ENCODE measurements at places on chromosomes 2 and 18.

- DNase-seq = no peak
Observed at GRCh38 chr2:193124815-193125214, 930.1 kb upstream of the TMEFF2 start.

DNA sequence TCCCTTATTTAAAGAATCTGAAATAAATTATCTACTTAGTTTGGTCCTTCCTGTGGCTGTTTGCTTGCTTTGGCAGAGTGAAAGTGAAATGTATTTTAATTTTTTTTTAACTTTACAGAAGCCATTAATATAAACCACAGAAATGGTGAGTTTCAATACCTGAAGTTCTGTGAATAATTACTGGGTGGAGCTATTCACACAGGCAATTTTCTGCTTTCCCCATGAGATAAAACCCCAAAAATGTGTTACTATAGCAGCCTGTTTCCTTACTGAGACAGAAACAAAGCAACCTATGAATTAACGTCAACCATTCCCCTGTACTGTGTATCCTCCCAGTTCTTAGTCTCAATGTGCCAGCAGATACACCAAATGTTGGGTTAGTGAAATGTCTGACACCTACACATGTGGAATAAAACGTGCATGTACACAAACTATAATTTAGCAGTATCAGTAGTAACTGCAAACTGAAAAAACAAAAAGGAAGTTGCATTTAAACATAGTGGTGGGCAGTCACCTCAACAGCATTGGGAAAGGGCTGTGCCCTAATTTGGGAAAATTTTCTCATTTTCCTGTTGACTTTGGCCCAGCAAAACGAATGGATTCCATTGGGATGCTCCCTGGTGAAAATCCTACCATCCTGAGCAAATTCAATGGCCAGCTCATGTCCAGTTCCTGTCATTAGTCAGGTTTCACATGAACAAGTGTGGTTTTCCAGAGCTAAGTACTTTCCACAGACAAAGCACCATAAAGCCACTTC, 73.1 kb upstream of the RMDN2 start:
- DNase-seq = no peak

GRCh38 chr2:195319112-195319460, 337.9 kb upstream of the SLC39A10 start:
- no peak for DNase-seq

GRCh38 chr2:41710944-41711343, 336.9 kb upstream of the PKDCC start:
- DNase-seq = no peak

DNA sequence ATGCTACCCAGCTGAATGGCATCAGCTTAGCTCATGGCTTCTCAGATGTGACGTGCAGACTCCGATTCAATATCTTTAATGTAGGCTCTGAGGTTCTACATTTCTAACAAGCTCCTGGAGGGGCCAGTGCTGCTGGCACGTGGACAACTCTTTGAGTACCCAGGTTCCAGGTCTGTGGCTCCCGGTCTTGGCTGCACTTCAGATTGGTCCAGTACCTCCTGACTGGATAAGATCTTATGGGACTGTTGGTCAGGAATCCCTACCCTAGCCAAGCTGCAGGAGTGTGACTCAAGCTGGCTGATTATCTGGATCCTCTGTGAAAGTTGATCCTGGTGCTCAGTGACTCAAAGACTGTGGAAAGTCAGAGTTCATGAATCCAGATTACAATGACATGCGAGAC, 222.1 kb downstream of the ANKRD30B start:
- no peak for DNase-seq

GRCh38 chr2:205511221-205511620, 171.1 kb upstream of the NRP2 start:
- DNase-seq = no peak

GRCh38 chr18:33556846-33557245, 21.2 kb upstream of the ASXL3 start:
- DNase-seq = no peak

DNA sequence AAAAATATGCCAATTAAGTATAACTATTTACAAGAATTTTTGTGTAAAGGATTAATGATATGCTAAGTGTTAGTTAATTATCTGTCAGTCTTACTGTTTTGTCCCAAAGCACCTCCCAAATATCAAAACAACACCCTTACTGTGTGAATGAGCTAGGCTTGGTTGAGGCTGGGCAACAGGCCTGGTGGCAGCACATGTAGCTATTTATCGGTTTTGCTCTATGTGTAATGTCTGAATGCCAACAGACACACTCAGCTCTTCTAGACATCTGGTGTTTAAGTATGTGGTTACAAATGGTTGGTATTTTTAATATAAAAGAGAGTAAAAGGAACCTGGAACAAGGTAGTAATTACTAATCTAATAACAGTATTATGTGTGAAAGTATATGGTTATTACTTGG, 175.3 kb downstream of the RAB3GAP1 start:
- no peak for DNase-seq

- no peak for DNase-seq
Observed at GRCh38 chr18:46297621-46298020, 193.4 kb downstream of the HAUS1 start.

DNA sequence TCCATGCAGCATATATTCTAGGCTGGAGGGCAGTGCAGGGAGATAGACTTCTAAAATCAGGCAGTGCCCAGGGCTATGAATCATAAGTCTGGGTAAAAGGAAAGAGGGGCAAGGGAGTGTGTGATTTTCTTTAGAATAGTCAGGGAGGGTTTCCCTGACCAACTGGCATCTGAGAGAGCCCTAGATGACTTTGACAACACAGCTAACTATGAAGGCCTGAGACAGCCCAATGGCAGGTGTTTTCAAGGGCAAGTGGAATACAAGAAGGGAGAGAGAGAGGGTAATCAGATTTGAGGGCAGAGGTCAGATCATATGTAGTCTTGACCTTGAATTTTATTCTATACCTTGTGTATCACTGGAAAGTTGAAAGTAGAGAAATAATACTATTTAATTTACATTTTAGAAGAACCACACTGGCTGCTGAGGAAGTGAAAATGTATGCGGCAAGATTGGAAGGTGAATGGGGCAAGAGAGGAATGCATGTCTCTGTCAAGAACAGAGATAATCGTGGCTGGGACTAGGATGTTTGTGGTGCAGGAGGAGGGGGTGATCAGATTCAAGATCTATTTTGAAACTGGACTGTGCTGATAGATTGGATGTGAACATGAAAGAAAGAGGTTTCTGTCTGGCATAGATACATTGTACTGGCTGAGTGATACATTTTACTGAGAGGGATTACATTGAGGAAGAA, 1.9 kb upstream of the ITGB6 start:
- no peak for DNase-seq

DNA sequence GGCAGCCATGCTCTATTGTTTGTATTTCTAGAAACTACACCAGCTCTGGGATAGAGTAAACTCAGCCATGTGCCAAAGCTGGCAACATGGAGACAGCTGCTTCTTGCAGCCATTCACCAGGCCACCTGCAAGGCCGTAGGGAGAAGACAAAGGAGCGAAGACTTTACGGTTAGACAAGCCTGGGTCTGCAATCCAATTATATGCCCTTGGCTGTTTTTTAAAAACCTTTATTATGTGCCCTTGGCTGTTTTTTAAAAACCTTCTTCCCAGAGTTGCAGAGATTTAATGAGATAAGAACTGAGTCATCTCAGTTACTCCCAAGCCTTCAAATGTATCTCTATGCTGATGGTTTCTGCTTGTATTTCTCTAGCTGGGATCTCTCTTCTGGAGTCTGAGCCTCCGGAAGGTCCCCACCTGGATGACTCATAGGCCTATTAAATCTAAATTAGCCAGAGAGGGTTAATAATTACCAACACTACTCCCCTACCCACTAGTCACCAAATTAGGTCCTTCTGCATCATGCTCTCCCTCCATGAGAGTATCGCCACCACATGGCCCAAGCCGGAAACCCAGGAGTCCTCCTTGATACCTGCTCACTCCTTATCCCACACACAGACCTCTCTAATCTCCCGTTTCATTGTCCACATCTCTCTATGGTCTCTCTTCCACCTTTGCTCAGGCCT, 17.5 kb upstream of the DPP4 start:
- DNase-seq = no peak

- DNase-seq = no peak
Observed at GRCh38 chr2:78127424-78127823, 605.2 kb upstream of the LRRTM4 start.

GRCh38 chr2:216546241-216546640, 47.6 kb downstream of the RPL37A start:
- no peak for DNase-seq

DNA sequence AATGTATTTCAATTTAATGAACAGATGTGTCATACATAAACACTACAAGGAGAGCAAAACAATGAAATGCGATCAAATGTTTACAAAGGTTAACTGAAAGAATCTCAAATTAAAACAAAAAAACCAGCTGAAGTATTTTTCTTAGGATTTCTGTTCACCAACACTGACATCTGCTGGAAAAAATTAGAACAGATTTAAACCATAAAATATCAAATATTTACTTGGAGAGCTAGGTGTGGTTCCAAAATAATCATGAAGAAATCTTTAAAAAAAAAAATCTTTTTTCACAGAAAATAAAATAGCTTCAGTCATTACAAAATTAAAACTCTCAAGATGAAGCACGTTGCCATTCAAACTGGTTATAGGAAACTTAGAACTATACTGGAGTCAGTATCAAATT, 13.8 kb downstream of the MMADHC start:
- no peak for DNase-seq

GRCh38 chr18:3481696-3482210, 31.8 kb downstream of the TGIF1 start:
- no peak for DNase-seq

GRCh38 chr2:204583773-204584172, 38.5 kb downstream of the PARD3B start:
- DNase-seq = no peak

DNA sequence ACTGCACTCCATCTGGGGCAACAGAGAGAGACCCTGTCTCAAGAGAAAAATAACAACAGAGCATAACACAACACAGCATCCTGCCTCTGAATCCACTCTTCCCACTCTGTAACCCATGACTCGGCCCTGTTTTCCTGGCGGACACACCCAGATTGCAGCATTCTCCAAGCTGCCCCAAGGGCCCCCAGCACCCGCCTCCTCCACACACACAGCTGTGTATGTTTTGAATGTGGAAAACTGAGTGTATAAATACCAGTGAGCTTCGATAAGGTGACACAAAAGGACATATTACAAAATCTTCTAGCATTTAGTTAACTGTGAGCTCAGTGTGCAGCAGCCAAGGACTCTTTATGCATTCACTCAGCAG, 13.0 kb downstream of the IMPA2 start:
- DNase-seq = no peak

DNA sequence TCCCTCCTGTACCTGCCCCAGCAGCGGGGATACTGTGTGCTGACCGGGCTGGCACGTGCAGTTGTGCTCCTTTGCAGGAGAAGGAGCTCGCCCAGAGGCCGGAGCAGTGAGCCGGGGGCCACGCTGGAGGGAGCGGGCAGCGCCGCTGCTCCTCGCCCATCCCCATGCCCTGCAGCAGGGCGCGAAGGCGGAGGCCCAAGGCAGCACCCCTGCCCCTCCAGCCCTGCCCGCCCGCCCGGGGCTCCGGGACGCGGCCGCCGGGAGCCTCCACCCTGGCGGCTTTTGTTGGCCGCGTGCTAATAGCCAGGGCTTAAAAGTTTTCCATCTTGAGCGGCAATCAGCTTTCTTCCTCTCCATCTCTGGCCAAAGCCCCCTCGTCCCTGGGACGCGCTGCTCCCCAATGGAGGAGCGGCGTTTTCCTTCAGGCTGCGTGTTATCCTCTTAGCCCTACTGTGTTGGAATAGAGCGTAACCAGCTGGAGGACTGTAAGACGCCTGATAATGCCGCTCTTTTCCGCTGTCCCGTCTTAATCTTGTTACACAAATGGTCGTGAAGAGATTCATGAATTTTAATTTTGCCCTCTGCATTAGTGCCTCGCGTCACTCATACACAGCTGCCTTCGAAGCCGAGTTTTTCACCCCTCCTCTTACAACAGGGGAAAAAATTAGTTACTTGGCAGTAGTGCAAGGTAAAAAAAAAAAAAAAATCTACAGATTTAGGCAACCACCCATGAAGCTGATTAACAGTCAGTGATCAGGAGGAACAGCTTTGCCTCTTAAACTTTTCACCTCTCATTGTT, 172.9 kb upstream of the SIX3 start:
- DNase-seq = no peak

DNA sequence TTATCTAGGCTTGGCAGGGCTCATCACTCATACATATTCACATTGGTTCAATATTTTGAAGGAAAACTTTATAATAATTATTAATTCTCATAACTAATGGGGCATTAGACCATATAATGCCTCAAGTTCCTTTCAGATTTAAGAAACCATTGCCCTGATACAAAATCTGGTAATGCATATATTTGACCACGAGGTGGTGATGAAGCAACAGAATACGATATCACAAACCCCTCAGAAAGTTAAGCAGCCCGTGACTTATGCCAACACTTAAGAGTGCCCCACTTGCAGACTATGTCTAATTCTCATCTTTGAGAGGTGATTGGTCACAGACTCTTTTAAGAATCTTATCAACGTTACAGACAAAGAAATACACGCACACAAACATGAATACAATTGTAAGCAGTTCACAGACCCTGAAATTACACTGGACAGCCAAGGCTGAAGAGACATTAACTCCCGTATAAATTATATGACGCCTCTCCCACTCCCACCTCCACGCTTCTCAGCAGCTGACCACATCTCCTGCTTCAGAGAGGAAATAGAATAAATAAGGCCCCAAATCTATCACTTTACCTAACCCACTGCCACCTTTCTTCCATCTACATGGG, 20.7 kb upstream of the DNAH6 start:
- DNase-seq = no peak

- DNase-seq = no peak
Observed at GRCh38 chr2:212414767-212415211, 123.8 kb downstream of the ERBB4 start.

Data from stimulated activated CD8-positive, alpha-beta memory T cell treated with anti-CD3 and anti-CD28 coated beads, Interleukin-15, amount 100 ng/mL, for 4 hours (primary cell).